ENCODE measurements at places on chromosomes 2 and 18.

- DNase-seq, result no peak
These were observed 118.4 kb downstream of the INO80D start for GRCh38 chr2:205967391-205968075.

DNA sequence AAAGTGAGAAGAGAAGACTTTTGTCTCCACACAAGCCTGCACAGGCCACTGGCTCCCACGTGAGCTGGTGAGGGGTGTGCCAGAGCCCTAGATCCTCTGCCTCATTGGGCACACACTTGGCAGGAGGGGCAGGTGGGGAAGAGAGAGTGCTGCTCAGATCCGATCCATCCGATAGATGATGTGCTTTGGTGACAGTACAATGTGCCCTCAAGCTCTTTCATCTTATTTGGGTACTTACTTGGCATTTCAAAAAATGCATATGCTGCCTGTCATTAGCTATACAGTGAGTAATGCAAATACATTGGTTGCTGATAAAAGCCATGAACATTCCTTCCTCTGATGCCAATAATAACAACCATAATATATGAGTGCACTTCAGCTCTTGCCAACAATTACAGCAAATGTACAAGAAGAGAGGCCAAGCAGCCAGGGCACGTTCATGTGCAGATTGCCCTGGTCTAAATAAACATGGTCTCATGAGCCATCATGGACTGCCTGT lies 255.3 kb downstream of the VAPA start:
- no peak for DNase-seq

DNA sequence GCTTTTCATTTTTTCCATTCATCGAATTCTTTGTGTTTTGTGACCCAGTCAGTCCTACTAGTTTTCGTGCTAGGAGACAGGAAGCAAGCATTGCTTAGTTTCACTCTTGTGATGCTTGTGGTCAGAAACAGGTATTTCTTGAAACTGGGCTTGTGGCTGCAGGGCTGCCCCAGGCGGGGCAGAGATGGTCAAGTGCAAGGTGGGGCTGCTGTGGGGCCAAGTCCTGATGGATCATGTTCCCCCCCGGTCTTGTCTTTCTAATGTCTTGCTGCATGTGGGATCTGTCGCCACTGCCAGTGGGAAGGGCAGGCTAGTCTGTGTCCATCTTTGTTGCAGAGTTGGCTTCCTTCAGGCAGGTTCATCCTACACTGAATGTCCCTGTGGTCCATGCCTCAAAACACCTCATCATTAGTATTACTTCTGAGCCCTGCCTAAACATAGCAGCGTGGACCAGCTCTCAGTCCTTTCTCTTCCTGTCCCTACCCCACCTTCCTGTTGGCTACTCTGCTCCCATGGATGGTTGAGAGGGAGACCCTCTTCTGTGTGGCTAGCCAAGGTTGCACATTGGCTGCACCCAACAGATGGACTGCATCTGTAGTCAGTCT lies 38.7 kb downstream of the INPP4A start:
- no peak for DNase-seq

DNA sequence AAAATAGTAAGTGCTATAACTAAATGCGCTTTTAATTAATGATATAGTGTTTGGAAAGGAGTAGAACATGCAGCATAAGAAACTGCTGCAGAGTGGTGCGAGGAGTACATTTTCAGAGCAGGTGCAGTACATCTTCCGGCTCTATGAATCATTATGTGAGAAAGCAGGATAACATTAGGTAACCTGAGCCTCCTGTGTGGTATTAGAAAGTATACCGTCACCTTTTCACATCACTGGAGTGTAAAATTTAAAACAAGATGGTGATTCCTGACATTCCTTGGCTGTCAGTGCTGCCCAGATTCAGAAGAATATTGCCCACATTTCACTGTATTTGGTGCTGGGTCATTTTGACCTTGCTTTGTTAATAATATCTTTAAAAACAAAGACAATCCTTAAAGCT lies 7.8 kb upstream of the DYNC2LI1 start:
- DNase-seq, result no peak

All from stimulated activated CD8-positive, alpha-beta memory T cell treated with anti-CD3 and anti-CD28 coated beads, Interleukin-4, amount 100 ng/mL, for 1 hour (primary cell).